GM13976 (cell line): ENCODE measurements at places on chromosomes 2 and 18.
A peak's percentile ranks its signal among the peaks of the same experiment; 100 is the strongest.

DNA sequence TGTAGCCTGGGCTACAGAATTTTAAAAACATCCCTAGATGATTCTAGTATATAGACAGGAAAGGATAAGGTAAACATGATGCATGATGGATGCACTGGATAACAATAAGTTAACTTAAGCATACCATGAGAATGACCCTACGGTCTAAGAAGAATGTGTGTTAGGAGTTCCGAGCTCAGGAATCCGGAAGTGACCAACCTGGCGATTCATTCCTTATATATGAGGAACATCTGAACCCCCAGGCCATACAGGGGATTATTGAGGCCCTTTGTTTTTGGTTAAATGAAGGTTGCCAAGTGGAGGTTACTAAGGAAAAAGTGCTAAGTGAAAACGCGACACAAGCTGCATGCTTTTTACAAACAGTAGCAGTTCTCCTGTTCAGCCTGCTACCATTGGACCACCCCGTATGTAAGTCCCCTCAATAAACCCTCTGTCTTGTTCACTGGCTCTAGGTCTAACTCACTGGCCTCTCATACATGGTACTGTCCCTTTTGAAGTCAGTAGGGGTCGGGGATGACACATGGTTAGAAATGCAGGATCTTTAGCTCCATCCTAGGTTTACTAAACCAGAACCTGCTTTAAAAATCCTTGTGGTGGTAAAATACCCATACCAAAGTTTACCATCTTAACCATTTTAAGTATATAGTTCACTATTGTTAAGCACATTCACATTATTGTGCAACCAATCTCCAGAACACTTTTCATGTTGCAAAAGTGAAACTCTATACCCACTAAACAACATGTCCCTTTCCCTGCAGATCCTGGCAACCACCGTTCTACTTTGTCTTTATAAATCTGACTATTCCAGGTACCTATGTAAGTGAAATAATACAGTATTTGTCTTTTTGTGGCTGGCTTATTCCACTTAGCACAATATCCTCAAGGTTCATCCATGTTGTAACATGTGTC lies 111.0 kb upstream of the MAP4K3 start:
- no peak for DNase-seq

DNA sequence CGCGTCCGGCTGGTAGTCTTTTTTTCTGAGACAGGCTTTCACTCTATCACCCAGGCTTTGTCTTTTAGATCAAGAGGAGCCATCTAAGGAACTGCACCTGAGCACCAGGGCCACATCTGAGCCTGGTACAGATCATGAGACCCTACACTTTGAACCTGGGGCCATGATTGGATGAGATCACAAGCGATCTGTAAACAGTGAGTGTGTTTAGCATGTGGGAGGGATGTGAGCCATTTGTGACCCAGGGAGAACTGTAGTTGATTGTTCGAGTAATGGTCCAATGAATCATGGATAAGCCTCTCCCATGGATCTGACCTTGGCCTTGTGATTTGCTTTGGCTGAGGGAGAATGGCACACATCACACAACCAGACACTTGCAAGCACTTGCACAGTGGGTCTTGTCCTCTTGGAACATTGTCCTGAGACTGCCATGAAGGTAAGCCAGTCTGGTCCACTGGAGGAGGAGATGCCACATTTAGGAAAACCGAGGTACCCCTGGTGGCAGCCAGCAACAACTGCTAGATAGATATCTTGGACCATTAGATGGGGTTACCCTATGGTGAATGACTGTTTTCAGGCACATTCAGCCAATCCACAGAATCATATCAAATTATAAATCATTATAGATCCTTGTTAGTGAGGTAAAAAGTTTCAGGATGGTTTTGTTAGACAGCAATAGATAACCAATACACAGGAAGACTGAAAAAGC lies 19.5 kb upstream of the DTNB start:
- DNase-seq = no peak

- no peak for DNase-seq
Measured at GRCh38 chr2:228690681-228691080, 509.2 kb upstream of the SPHKAP start.

GRCh38 chr2:177830881-177831386 lies 241.6 kb downstream of the PDE11A start:
- no peak for DNase-seq

GRCh38 chr2:1618191-1618961 lies 125.9 kb downstream of the PXDN start:
- DNase-seq = no peak

- DNase-seq = no peak
Measured at GRCh38 chr2:7517088-7517487, 599.9 kb downstream of the RNF144A start.

DNA sequence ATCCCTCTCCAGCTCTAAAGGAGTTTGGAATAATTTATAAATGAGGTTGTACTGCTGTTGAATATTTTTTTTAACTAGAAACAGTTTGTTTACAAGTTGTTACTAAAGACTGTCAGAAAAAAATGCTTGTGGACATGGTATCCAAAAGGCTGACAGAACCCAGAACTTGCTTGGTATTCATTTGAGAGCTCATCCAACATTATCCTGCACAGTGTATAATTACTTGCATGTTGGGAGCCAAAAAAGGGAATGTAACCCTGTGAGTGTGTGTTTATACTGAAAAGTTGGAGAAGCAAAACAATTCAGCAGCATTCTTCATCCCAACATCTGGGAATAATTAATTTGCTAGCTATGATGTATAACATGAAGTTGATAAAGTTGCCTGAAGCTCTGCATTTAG lies 42.1 kb upstream of the EHBP1 start:
- DNase-seq = no peak

DNA sequence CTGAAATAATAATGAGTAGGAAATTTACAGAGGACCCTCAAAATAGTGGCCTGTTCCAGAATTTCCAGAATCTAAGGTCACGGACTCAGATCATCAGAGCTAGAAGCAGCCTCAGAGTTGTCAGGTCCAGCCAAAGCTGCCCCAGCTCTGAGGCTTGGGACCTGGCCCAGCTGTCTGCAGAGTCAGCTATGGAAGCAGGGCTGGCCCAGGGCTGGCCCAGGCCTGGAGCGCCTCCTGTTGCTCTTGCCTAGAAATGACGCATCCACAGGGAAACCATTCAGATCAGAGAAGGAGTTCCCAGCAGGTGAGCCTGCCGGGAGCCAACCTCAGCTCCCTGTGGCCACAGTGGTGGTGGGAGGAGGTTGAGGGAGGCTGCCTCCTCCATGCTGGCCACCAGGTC lies 106.7 kb upstream of the ARL4C start:
- no peak for DNase-seq

DNA sequence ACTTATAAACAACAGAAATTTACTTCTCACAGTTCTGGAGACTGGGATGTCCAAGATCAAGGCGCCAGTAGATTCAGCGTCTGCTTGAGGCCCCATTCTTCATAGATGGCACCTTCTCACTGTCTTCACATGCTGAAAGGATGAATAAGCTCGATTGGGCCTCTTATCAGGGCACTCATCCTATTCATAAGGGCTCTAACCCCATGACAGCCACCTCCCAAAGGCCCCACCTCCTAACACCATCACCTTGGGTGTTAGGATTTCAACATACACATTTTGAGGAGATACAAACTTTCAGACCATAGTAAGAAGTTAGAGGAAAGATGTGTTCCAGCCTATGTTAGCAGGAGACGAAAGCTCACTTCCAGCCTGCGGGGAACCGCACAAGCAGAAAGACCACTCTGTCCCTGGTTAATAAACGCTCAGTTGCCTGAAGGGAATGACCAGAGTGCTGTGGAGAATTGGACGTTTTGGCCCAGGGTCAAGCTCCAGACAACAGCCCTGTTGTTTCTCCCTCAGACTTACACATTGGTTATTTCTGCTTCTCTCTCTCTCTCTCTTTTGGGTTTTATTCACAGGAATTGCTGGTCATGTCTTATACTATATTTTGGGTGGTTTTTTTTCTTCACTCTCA lies 90.3 kb downstream of the MAPRE2 start:
- no peak for DNase-seq

- DNase-seq = no peak
Measured at GRCh38 chr2:58039170-58039611, 7.4 kb upstream of the VRK2 start.

DNA sequence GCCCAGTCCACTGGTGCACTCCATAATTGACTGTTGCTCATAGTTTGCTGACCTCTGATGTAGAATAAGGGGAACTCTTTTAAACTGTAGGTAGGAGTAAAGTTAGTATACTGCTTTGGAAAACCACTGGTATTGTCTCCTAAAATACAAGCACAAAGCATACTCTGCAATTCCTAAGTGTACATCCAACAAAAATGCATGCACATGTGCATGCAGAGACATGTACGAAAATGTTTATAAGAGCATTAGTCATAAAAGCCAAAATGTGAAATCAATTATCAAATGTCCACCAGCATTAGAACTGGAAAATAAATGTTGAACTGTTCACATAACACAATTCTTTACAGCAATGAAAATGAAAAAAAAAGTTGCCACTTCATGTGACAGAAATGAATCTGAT lies 39.8 kb upstream of the DDX18 start:
- DNase-seq = no peak

GRCh38 chr18:58992301-58993231 lies 127.9 kb downstream of the ZNF532 start:
- DNase-seq = no peak

- no peak for DNase-seq
Measured at GRCh38 chr2:79977792-79978191, 326.8 kb downstream of the LRRTM1 start.

DNA sequence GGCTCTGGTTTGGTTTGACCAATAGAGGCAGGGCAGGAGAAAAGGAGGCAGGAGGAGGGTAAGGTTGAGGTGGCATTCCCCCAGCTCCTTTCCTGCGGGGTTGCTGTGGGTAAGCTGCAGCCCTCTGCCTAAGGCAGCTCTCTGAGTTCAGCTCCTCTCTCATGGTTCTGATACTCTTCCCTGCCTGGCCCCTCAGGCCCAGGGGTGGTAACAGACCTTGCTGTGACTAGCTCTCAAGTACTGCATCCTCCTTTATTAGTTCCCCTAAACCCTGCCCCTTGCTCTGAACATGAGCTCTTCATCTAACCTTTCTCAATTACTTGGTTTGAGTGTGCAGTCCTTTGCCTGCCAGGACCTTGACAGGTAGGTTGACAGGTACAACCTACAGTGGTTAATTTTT lies 205.5 kb downstream of the SLC4A3 start:
- DNase-seq = no peak

- no peak for DNase-seq
Measured at GRCh38 chr18:77087393-77088141, 45.0 kb downstream of the MBP start.

DNA sequence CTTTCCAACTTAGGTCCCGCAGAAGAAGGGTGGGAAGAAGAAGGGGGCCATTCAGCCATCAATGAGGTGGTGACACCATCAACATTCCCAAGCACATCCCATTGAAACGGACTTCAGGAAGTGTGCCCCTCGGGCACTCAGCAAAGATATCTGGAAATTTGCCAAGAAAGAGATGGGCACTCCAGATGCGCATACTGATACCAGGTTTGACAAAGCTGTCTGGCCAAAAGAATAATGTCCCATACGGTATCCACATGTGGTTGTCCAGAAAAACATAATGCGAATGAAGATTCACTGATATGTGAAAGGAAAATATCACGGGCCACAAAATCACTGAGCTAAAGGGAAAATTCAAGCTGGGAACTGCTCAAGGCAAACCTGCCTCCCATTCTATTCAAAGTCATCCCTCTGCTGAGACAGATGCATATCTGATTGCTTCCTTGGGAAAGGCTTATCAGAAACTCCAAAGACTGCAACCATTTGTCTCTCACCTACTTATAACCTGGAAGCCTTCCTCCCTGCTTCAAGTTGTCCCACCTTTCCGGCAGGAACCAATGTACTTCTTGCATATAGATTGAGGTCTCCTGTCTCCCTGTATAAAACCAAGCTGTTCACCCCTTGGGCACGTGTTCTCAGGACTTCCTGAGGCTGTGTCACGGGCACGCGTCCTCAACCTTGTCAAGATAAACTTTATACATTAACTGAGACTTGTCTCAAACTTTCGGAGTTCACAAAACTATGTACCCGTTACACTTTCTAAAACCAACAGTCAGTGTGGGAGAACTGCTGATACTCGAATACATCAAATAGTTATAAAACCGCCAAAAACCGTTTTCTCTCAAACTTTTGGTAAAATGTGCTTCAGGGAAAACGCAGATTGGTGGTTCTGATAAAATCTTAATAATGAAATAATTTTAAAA lies 1.3 kb upstream of the PDK1 start:
- no peak for DNase-seq

GRCh38 chr2:177604271-177605065 lies 211.9 kb downstream of the AGPS start:
- DNase-seq = peak; percentile 37

DNA sequence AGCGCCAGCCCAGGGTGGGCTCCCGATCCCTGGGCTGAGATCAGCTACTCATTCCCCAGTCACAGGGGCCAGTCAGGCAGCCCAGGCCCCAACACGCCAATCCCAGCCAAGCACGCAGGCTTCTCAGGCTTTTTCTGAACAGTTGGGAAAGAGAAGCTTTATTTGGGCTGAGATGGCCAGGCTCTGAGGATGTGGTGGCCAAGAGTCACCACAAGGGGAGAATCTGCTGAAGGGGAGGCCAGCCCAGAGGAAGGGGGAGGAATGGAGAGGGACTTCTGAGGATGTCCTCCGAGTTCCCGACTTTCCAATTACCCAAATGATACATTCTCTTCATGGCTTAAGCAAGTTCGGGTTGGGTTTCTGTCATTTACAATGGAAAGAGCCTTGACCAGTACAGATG lies 2.8 kb upstream of the DIPK1C start:
- DNase-seq = no peak

- no peak for DNase-seq
Measured at GRCh38 chr18:54284535-54284934, 15.2 kb downstream of the POLI start.

GRCh38 chr2:46337208-46337994 lies 40.2 kb downstream of the EPAS1 start:
- no peak for DNase-seq

- peak; percentile 34 for DNase-seq
Measured at GRCh38 chr2:240561325-240561971, 1.3 kb downstream of the DUSP28 start.

GRCh38 chr2:55156984-55157383 lies 75.1 kb downstream of the CLHC1 start:
- no peak for DNase-seq

GRCh38 chr18:47522359-47522758 lies 270.9 kb upstream of the SKOR2 start:
- DNase-seq = no peak

DNA sequence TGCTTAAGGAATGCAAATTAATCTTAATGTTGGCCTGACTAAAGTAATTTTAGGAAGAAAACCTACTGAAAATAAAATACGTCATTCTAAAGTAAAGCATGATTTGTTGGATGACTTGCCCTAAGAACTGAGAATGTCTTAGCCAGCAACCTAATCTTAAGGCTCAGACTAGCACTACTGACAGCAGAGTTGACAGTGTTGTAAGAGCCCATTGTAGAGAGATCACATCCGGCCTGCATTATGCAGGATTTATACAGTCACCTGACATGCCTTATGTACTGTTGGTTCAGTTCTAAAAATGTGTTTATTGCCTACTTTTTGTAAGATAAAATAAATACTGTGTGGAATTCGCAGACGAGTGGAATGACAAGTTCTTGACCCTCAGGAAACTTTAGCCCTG lies 82.3 kb downstream of the TMEM185B start:
- no peak for DNase-seq

- DNase-seq = no peak
Measured at GRCh38 chr2:197073701-197074433, 147.4 kb upstream of the PGAP1 start.

GRCh38 chr18:65016631-65017371 lies 734.0 kb upstream of the CDH7 start:
- DNase-seq = no peak
